ENCODE measurements at places on chromosomes 12 and 14.

DNA sequence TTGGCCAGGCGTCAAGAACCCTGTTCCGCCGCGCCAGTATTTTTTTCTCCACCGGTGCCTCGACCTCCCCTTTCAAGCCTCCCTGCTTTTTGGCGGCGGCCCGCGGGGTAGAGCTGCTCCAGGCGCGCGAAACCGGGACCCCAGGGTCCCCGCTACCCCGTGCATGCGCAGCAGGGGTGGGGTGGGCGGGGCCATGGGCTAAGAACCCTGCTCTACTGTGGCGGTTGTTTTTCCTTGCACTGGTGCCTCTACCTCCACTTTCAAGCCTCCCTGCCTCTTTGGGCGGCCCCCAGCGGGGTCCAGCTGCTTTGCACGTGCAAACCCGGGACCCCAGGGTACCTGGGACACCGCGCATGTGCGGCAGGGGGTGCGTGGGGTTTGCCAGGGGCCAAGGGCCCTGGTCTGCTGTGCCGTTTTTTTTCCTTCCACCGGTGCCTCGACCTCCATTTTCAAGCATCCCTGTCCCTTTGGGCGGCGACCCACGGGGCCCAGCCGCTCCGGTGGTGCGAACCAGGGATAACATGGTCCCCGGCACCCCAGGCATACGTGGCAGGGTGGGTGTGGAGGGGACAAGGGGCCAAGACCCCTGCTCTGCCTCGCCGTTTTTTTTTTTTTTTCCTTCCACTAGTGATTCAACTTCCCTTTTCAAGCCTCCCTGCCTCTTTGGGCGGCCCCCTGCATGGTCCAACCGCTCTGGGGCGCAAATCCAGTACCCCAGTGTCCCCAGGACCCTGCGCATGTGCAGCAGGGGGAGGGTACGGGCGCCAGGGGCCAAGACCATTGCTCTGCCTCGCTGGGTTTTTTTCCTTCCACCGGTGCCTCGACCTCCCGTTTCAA is 326.8 kb downstream of the ALG10 start:
- no peak for DNase-seq

DNA sequence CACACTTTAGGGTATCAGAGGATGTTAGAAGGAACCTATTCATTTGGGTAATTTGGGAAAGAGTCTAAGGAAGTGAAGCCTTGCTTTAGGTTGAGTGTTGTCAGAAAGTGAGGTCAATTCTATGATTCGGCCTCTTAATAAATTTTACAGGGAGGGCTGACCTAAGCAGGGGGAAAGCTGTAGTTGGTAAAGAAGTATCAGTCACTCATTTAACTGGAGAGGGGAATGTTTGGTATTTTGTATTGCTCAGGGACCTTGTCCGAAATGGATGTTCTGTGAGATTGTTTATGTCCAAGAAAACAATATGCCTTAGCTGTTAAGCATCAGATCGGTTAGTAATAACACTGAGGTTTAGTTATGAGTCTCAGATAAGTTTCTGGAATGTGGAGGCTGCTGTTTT is 7.3 kb downstream of the CAND1 start:
- no peak for DNase-seq

GRCh38 chr14:76870166-76870565 is 44.0 kb downstream of the LRRC74A start:
- peak; percentile 33 for DNase-seq

GRCh38 chr14:78278464-78279250 is 108.5 kb downstream of the NRXN3 start:
- DNase-seq: no peak

GRCh38 chr12:116354950-116355783 is 77.7 kb upstream of the MED13L start:
- DNase-seq: no peak

GRCh38 chr12:53338017-53338416 is 1.9 kb upstream of the SP7 start:
- DNase-seq: no peak

DNA sequence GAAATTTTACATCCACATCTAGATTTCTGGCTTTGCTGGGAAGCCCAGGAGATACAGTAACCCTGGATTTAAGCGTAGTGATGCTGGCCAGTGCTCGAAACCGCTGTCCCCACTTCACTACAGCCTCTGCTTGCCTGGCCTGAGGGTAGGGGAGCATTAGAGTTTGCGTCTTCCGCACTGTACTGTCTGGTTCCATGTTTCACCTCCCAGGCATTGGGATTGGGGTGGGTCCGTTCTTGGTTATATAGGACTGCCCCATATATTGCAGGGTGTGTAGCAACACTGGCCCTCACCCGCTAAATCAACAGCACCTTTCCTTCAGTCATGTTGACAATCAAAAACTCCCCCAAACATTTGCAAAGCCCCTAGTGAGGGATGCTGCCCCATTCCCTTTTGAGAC is 240.8 kb downstream of the ZFP36L1 start:
- DNase-seq: no peak

DNA sequence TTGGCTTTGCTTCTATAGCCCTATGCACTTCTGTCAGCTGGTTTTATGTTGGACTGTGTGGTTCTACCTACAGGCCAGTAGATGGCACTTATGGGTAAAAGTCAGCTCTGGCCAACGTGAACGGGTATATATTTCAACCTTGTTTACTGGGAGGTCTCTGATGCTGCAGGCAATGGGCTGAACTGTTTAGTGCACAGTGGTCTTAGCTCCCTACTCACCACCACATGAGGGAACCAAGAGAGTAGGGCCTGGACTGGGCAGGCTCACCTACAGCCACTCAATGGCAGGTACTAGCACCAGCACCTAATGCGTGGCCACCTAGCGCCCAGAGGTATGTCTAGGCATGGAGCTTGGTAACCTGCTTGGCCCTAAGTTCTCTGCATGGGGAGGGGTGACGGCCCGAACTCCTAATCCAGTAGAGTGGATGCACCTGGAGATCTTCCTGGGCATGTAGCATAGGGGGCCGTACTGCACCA is 481.8 kb downstream of the TMEM117 start:
- peak; percentile 61 for DNase-seq

- DNase-seq: no peak
These were observed 253.1 kb downstream of the BCAT1 start for GRCh38 chr12:24695657-24696329.

GRCh38 chr14:61802010-61802568 is 39.9 kb downstream of the SNAPC1 start:
- DNase-seq: no peak

DNA sequence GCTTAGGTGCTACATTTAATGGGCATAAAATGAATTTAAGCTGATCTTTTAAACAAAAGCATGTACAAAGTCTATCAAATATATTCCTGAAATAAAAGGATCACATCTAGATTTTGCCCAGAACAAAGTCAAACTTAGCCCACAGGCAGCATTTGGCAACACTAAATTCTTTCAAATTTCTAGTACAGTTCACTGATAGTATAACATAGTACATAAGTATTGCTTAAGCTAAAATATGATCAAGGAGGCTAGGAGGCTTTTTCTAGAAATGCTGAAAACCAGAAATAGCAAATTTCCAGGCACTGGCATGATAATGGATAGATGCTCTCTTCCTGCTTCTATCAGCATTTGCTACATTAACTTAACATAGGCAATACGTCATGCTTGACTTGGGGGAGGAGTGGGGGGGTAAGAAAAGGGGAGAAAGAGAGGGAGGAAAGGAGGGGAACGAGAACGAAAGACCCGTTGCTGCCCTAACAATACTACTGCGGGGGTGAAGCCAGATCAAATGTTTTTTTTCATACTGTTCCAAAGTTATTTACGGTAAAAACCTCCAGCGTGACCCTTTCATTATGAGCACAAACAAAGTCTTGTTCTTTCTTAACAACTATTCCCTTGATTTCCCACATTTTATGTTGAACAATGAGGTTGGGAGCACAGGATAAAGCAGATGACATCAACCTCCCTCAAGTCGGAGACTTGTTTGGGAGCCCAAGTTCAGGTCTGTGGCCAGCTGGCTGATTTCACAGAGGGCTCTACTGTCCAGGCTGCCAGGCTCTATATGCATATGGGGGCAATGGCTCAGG is 10.6 kb downstream of the TMED10 start:
- peak; percentile 99 for DNase-seq

DNA sequence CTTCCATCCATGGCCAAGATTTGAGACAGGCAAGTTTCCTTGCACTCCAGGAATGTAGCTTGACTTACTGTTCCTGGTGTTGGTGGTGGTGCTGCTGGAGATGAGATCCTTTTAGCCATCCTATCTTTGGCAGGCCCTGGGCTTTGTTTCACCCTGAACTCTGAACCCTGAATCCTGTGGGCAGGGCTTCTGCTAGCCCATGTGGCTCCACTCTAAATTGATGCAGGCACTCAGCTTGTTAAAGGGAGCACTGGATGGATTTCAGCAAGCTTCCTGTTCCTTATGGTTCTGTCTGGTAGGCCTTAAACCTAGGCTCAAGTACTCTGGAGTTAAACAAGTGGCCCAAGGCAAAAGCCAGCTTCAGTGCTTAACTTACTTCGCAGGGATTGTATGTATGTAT is 138.2 kb downstream of the RGS6 start:
- no peak for DNase-seq

GRCh38 chr12:28603239-28603638 is 413.0 kb downstream of the CCDC91 start:
- DNase-seq: peak; percentile 45

- no peak for DNase-seq
These were observed 178.2 kb upstream of the HIF1A start for GRCh38 chr14:61516964-61517653.

- no peak for DNase-seq
These were observed 132.1 kb downstream of the SAMD4A start for GRCh38 chr14:54698966-54699530.

DNA sequence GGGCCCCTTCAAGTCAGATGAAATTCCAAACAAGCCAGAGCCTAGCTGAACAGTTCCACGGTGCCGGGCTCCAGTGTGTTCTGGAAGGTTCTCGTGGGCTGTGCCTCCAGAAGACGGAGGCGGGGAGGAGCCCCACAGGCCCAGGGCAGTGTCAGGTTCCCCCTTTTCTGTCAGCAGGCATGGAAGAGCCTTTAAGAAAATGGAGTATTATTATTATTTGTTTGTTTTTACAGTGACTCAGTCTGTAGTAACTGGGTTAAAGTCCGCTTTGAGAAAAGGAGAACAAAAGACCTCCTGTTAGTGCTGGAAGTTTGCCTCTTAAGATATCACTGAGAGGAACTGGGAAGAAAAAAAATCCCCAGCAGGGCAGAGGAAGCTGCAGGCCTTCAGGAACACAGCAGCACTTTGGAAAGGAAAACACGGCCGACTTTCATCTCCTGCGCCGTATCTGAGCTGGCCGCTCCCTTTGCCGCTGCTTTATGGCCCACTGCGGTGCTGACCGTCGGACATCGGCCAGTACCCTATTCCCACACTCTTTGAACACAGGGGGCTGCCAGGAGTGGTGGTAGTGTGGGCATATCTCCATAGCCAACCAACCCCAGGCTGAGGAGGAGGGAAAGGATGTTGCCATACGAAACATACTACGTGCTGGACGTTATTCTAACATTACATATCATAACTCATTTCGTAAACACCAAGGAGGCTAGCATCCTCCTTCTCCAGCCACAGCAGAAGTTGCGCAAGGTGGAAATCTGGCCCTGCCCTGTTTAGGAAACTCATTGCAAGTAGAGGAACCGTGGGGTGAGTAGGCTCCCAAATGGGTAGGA is 194.0 kb downstream of the ZFP36L1 start:
- peak; percentile 89 for DNase-seq

DNA sequence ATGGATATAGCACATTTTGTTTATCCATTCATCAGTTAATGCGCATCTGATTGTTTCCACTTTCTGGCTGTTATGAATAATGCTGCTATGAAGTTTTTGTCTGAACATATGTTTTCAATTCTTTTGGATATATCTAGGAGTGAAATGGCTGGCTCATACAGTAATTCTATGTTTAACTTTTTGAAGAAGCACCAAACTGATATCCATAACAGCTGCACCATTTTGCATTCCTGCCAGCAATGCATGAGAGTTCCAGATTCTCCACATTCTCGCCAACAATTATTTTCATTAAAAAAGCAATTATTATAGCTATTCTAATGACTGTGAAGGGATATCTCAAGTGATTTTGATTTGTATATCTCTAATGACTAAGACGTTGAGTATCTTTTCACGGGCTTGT is 89.9 kb upstream of the PPP4R3A start:
- no peak for DNase-seq

DNA sequence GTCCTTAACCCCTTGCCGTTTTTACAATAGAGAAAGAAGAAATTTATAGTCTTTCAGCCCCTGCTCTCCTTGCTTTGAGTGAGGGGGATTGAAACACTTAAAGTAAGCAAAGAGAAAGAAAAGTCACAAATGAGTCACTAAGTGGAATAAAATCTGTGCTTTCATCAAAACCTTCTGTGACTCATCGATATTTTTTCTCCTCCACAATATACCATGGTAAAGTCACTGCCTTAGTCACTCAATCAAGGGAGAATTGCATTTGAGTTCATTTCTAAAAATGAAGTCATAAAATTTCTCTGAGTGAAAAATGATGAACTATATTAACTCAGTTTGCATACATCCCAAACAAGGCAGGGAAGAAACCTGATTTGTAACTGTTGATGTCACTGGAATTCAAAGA is 470.3 kb downstream of the FOXG1 start:
- DNase-seq: no peak

GRCh38 chr14:90426663-90427062 is 29.8 kb downstream of the CALM1 start:
- DNase-seq: no peak

DNA sequence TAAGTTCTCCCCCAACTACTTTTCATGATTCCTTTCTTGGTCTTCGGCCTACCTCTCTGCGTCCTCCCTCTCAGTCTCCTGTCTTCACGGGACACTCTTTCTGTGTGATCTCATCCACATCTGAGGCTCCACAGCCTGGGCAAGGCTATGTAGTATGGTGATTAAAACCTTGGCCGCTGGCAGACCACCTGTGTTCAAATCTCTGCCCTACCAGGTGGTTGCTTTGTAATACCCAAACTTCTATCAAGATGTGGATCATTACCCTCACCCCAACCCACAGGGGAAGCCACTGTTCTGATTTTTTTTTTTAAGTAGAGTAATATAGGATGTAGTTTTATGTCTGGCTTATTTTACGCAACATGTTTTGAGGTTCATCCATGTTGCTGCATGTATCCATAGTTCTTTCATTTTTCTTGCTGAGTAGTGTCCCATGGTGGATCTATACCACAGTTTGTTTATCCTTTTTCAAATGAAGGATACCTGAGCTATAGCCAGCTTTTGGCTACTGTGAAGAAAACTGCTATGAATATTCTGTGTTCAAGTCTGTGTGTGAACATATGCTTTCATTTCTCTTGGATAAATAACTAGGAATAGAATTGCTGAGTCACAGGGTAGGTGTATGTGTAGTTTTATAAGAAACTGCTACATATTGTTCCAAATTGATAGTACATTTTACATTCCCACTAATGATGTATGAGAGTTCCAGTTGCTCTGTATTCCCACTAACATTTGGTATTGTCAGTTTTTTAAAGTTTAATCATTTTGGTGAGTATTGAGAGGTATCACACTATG is 8.3 kb upstream of the STAT6 start:
- no peak for DNase-seq

GRCh38 chr14:22814941-22815713 is at the start of gene SLC7A7:
Gene SLC7A7 (minus strand): TSS chr14:22815435. CDS start chr14:22813398, 2,037 bp downstream.
- no peak for DNase-seq

All from SK-MEL-5 (cell line).